SK-N-SH (cell line): ENCODE measurements at places on chromosomes 1 and 21. TPM values are rescaled to one million over a fixed set of nuclear protein-coding genes. Genes with fewer than 3 reads are reported as not detected.

DNA sequence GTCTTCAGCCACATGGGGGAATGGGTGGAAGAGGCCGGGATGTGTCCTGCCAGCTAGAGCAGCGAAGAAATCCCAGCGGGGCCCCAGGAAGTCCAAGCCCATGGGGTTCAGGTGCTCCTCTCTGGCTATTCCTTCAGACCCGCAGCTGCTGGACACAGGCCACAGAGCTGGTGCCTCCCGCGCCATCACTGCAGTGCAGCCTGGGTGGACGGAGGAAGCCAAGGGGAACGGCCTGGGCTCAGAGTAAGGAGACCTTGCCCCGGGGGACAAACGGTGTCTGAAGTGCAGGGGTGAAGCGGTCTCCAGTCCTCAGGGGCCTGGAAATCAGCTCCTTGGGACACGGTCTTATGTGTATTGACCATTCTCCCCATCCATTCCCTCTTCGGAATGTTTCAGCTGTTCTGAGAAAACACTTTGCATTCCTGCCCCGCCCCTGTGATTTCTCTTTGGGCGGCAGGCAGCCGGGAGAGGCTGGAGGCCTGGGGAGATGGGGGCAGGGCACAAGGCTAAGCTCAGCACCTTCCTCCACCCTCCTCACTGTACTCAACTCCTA, 18.4 kb downstream of the MTHFR start:
- no peak for DNase-seq

Gene TMEM269
- 0.05 and 0.08 TPM in 2 replicates for polyA plus RNA-seq

- DNase-seq = no peak
Observed at GRCh38 chr21:36658926-36659325, 40.0 kb upstream of the SIM2 start.

DNA sequence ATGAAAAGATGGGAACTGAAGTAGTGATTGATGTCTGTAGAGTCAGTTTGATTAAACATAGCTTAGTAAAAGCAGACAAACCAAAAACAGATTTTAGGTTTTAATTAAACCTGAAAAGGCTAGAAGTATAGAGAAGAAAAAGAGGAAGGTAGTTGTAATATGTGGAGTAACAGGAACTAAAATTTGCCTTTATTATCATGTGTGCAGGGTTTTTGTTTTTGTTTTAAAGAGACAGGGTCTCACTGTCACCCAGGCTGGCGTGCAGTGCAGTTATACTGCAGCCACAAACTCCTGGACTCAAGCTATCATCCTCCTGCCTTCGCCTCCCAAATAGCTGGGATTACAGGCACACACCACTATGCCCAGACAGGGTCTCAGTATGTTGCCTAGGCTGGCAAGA, 6.0 kb downstream of the TOR1AIP1 start:
- DNase-seq = no peak

GRCh38 chr1:6822530-6823359, 37.5 kb downstream of the CAMTA1 start:
- DNase-seq = no peak

- no peak for DNase-seq
Observed at GRCh38 chr1:177708406-177708805, 261.5 kb downstream of the SEC16B start.

DNA sequence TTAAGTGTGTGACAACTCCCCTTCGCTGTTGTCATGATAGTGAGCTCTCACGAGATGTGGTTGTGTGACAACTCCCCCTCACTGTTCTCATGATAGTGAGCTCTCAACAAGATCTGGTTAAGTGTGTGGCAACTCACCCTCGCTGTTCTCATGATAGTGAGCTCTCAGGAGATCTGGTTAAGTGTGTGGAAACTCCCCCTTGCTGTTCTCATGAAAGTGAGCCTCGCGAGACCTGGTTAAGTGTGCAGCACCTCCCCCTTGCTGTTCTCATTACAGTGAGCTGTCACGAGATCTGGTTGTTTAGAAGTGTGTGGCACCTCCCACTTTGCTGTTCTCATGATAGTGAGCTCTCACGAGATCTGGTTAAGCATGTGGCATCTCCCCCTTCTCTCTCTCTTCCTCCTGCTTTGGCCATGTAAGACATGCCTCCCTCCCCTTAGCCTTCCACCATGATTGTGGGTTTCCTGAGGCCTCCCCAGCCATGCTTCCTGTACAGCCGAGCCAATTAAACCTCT, 25.1 kb upstream of the LSS start:
- no peak for DNase-seq

Gene CSF3R
- not detected in 2 replicates for polyA plus RNA-seq
